ENCODE measurements at places on chromosomes 12 and 14.

DNA sequence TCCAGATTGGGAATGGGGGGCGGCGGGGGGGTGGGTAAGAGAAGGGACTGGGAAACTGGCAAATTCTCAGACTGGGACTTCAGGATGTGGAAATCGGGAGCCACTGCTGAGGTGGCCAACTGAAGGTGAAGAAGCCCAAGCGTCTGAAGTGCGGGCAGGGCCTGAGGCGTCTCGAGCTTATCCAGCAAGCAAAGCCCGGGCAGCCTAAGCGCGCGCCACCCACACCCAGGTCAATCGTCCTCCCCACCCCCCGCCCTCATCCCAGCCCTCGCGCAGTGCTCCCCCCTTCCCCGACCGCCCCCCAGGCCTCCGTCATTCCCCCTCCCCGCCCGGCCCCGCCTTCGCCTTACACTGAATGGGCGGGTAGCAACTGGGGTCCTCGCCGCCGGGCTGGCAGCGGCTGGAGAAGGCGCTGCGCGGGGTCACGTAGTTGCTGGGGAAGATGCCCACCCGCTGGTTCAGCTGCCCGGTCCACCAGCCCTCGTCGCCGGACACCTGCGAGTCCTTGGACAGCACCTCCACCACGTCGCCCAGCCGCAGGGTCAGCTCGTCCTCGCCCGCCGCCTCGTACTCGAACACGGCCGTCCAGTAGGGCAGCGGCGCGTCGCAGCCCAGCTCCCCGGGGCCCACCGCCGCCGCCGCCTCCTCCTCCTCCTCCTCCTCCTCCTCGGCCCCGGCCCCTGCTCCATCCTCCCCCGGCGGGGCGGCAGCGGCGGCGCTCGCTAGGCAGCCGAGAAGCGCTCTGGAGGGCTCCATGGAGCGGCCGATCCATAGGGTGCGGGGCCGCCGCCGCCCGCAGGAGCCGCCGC lies 693 bp downstream of the MAP3K9 start:
- DNase-seq: peak; percentile 57

DNA sequence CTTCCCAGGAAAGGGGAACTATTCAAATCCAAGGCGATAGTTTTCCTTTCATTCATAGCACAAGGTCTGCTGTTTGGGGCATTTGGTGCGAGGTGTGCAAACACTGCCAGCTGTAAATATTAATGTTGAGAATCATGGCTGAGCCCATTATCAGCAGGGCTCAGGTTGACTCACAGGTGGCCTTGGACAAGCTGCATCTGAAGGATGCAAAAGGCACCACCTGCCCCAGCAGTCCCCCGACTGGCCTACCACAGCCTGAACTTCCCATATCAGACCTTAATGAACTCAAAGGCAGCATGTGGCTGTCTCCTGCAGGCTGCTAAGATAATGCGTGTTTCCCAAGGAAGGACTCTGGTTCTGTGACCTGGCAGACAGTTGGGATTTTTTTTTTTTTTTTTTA lies 93.3 kb upstream of the MAP1LC3B2 start:
- no peak for DNase-seq

GRCh38 chr14:93100570-93100969 lies 15.2 kb downstream of the ITPK1 start:
- no peak for DNase-seq

DNA sequence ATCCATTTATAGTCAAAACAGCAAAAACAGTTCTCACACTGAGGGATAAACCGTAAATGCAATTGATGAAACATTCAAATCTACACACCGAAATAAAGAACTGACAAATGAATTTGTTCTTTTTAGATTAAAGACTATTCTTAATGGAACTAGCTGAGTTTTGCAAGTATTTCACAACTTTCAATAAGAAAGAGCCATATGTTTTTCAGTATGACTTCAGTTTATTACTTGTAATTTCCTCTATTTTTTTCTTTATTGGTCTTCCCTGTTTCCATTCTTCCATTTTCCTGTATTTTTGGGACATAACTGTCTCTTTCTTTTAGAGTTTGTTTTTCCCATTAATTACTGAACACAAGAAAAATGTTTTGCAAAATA lies 4.3 kb downstream of the BCAT1 start:
- DNase-seq: no peak

- no peak for DNase-seq
Measured at GRCh38 chr14:102333390-102333789, 13.8 kb downstream of the ZNF839 start.

GRCh38 chr12:87120440-87120839 lies 864.2 kb upstream of the MGAT4C start:
- no peak for DNase-seq
